ENCODE measurements at places on chromosomes 5 and 9.

GRCh38 chr5:96657068-96657467, 5.1 kb upstream of the CAST start:
- DNase-seq, result no peak

DNA sequence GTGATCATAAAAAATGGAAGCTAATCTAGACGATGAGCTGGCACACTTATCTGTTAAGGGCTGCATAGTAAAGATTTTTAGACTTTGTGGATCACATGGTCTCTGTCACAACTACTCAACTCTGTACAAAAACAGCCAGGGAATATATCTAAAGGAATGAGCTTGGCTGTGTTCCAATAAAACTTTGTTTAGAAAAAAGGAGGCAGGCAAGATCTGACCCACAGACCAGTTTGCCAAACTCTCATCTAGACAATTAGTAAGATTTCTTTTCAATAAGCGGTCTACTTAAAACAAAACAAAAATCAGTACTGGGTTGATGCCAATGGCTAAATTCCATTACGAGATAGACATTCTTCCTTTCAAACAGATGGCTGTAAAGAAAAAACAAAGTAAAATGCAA, 53.0 kb upstream of the RETREG1 start:
- DNase-seq, result no peak

GRCh38 chr9:77841739-77842386, 189.7 kb downstream of the GNAQ start:
- DNase-seq, result peak; percentile 51

DNA sequence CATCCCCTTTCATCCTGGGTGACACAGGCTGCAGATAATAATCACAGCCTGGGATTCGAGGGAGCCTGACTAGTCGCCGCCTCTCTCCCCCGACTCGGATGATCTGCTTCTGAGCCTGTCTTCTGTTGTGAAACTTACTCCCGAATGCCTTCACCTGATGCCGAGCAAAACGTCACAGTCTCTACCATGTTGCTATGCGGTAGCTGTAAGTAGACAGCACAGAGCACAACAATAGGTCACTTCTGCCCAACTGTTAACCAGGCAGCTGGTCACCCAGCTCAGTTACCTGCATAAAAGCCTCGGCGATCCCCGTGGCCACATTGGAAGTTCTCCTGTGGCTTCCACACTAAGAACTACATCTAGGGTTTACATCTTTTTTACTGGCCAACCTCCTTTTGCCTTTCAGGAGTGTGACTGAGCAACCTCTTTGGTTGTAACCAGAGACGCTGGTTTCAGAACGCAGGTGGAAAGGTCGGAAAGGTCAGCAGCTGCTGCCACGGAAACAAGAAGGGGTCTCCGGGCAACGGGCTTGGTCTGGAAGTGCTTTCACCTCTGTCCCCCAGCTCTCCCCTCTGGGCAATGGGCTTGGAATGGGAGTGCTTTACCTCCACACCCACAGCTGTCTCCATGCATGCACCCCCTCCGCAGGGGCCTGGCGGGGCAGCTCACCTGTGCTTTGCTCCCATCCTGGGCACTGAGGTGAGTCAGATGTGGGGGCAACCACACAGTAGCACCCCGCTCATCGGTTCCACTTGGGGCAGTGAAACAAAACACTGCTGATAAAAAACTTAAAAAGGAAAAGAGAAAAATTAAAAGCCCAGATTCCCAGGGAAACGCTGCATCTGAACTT, 7.6 kb upstream of the PPP1R26 start:
- DNase-seq, result no peak

DNA sequence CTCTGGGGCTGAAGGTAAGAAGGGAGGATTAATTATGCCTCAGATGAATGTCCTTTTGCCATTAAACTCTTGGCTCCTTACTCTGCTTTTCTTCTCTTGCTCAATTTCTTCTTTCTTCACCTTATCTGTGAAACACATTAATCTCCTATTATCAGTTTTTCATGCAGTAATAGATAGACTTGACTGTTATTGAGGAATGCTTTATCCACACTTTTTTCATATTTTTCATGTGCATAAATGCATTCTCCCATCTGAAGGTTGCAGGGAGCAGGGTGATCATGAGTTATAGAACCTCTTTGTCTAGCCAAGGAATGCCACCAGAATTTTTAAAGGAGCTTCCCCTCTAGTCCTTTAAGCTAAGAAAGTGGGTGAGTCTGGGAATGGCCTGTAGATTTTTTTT, 66.4 kb upstream of the CD180 start:
- no peak for DNase-seq

DNA sequence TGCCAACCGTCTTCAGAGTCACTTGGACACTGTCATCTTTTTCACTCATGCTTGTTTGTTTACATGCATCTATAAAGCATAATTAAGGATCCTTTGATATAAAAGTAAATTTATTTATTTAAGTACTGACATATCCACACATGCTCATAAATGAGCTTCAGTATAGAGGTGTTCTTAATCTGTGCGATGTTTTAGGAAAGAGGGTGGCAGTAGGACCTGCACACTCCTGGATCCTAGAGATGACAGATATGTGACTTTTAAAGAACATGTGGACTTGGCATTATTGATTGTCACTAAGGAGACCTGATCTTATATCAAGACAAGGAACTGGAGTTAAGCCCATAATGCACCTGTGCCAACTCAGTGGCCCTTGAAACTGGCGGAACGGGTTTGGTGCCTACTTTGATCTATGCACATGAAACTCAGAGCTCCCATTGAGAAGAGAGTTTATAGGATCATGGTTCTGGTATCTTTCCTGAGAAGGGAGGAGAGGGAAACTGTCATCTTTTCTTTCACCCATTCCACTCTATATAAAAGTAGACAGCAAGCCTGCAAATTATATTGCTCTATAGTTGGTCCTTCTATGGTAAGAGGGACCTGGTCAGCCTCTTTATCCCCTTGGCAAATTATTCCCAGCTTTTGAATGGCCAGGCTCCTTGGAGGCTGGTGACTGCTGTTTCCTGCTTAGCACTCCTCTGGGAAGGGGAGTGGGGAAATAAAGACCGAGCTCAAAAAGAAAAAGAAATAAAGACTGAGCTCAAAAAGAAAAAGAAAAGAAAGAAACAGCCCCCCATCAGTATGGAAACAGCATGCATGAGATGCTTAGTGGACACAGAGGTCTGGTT, 57.8 kb upstream of the LIFR start:
- no peak for DNase-seq

GRCh38 chr5:95993266-95993665, 31.6 kb upstream of the ELL2 start:
- DNase-seq, result no peak

GRCh38 chr9:130939405-130940026, 469 bp upstream of the FIBCD1 start:
- DNase-seq, result peak; percentile 25

GRCh38 chr5:72752909-72753308, 63.6 kb upstream of the TNPO1 start:
- no peak for DNase-seq

DNA sequence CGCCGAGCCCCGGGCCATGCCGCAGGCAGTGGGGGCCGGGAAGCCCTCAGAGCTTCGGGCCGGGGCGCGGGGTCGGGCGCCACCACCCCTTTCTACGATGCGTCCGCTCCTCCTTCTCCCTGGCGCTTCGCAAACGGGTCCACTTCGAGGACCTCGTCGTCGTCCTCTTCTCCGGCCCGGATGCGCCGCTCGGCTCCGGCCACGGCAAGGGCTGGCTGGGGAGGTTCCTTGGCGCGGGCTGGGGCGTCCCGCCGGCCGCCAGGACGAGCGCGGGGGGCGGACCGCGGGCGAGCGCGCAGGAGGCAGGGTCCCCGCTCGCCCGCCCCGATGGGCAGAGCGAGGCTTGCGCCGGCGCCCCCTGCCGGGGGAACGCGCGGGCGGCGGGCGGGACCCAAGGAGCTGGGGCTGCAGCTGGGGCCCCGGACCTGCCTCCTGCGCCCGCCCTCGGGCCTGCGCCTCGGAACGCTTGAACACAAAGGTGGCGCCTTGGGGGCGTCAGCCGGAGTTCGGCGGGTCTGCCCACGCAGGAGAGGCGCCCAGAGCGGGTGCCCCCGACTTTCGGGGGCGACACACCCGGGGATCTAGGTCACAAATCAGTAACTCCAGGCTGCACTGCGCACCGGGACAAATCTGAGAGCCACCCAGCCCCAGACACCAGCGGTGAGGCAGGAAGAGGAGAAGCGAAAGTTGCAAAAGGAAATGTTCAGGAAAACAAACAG, at the start of gene ROR2:
TSS of gene ROR2 (minus strand) at position 283 of the 719 bp plus-strand sequence.
- DNase-seq, result peak; percentile 26

DNA sequence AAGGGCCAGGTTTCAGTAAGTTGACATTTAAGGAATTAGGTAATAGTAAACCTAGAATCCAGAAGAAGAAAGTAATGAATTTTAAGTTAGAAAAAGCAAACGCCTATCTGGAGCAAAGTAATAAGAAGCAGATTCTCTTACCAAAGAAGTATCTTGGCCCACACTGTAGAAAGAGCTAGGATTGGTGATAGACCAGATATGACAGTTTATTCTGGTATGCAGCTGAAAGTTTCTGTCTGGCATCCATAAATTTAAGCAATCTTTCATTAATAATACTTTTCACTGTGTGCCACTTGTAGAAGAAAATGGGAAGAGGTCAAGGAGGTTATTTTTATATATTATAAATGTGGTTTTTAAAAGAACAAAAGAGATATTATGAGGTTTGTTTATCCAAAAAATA, 3.0 kb downstream of the RECK start:
- DNase-seq, result no peak

DNA sequence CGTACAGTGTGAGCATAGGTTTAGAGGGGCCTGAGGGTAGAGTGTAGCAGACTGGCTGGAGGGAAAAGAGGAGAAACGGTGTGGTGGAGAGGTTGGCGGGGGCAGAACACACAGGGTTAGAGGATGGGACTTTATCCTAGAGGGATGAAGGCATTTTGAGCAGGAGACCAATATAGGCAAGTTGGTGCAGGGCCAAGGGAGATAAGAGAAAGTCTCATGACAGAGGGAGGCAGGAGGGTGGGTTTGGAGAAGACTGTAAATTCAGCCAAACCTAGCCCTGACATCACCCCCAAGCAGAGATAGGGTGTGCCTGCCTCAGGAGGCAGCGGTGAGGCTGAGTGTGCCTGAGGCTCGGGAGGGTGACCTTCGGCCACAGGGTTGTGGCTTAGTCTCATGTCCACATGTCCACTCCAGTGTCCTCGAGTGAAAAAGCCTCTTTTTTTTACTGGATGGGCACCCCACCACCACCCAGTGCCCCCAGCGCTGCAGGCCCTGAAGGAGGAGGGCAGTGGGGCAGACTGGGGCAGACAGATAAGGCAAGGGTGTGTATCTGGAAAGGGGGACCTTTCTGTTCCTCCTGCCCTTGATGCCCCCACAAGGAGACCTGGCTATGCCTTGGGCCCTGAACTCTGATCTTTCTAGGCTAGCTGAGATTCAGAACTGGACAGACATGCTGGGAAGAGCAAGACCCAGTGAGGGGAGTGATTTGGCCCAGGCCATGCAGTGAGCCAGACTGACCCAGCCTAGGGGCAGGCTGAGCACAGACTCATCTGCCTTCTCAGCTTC, 108.7 kb downstream of the RGS3 start:
- no peak for DNase-seq

- peak; percentile 35 for DNase-seq
Measured at GRCh38 chr5:111132731-111133435, 40.7 kb downstream of the WDR36 start.

GRCh38 chr9:14062586-14063221, 251.2 kb downstream of the NFIB start:
- DNase-seq, result no peak

- DNase-seq, result peak; percentile 82
Measured at GRCh38 chr5:171342362-171343111, 33.5 kb downstream of the TLX3 start.

GRCh38 chr5:139896718-139897117, 101.1 kb downstream of the PSD2 start:
- no peak for DNase-seq

DNA sequence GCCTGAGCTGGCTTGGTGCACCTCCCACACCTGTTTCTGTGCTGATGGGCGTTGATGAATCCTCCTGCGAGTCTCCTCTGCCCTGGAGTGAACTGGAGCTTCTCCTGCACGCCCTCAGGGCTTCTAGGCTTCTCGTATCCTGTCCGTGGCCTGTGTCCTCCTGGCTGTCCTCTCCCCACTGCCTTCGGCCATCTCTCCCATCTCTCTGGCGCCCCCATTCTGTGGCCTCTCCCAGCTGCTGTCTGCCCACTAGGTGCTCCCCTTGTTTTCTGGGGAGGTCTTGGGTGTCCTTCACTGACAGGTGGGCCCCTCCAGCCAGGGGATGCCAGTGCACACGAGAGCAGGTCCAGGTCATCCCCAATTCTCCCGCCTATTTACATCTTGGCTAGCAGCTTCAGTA, 28.8 kb downstream of the AHRR start:
- DNase-seq, result no peak
